Glutamatergic neuron (in vitro differentiated cells): ENCODE measurements at places on chromosomes 3 and 15. TPM values are rescaled to one million over a fixed set of nuclear protein-coding genes. Genes with fewer than 3 reads are reported as not detected.

Gene CHRFAM7A
- total RNA-seq, result 3.9 TPM

Gene TEX55
- total RNA-seq, result not detected

Gene PCLAF
- total RNA-seq, result 4.7 TPM

Gene SYNPR
- total RNA-seq, result 6.1 TPM

Gene LIPC
- not detected for total RNA-seq

Gene LHFPL4
- 23.4 TPM for total RNA-seq

Gene FAM174B
- 8.6 TPM for total RNA-seq

Gene STXBP5L
- 54.7 TPM for total RNA-seq

Gene EPM2AIP1
- total RNA-seq, result 17.2 TPM

Gene RETNLB
- not detected for total RNA-seq

Gene ROBO1
- total RNA-seq, result 505 TPM

Gene CHSY1
- total RNA-seq, result 38.2 TPM

Gene CD96
- not detected for total RNA-seq

Gene NEDD4
- 3.7 TPM for total RNA-seq

Gene SOX2
- 23.5 TPM for total RNA-seq

Gene ALPK3
- total RNA-seq, result 6.8 TPM

Gene PRSS50
- not detected for total RNA-seq

Gene PRRT3
- 8.9 TPM for total RNA-seq

Gene TMEM158
- 7.8 TPM for total RNA-seq

Gene ACP3
- not detected for total RNA-seq

Gene TRIM59
- total RNA-seq, result 10.1 TPM

Gene EBLN2
- total RNA-seq, result 5.7 TPM

Gene PAQR5
- total RNA-seq, result not detected

Gene PLA2G4E
- 1.0 TPM for total RNA-seq

Gene TMCO5A
- total RNA-seq, result not detected

Gene TCAIM
- total RNA-seq, result 17.1 TPM

Gene ZNF860
- not detected for total RNA-seq

Gene HESX1
- not detected for total RNA-seq

Gene ECE2
- total RNA-seq, result 1.6 TPM

Gene CCRL2
- not detected for total RNA-seq

Gene CSTA
- not detected for total RNA-seq

Gene RTP3
- total RNA-seq, result not detected

Gene TMEM207
- total RNA-seq, result not detected

Gene FMN1
- total RNA-seq, result 1.1 TPM

Gene GPR149
- total RNA-seq, result 0.25 TPM

Gene ZNF501
- 6.2 TPM for total RNA-seq

Gene CTXN2
- 0.22 TPM for total RNA-seq

Gene PCBP4
- total RNA-seq, result 1,577 TPM

Gene RASL12
- total RNA-seq, result 0.44 TPM

Gene ZNF774
- 6.7 TPM for total RNA-seq

Gene DUOXA2
- not detected for total RNA-seq

Gene SAMD7
- not detected for total RNA-seq

Gene FAM227B
- 3.2 TPM for total RNA-seq

Gene MRPS25
- 141 TPM for total RNA-seq

Gene NUP210
- total RNA-seq, result 2.4 TPM

Gene OXTR
- 4.0 TPM for total RNA-seq

Gene POC1A
- 3.2 TPM for total RNA-seq

Gene RNF168
- 24.4 TPM for total RNA-seq

Gene CCDC51
- total RNA-seq, result 15.3 TPM

Gene NRG4
- not detected for total RNA-seq

Gene PCNP
- 131 TPM for total RNA-seq

Gene LACTB
- 20.1 TPM for total RNA-seq

Gene LIPH
- total RNA-seq, result not detected

Gene ST8SIA2
- total RNA-seq, result 30.4 TPM
